ENCODE measurements at places on chromosomes 7 and 10.

GRCh38 chr7:20596653-20597052 lies 18.8 kb upstream of the ABCB5 start:
- no peak for DNase-seq

- no peak for DNase-seq
Observed at GRCh38 chr7:42024537-42024936, 212.5 kb downstream of the GLI3 start.

DNA sequence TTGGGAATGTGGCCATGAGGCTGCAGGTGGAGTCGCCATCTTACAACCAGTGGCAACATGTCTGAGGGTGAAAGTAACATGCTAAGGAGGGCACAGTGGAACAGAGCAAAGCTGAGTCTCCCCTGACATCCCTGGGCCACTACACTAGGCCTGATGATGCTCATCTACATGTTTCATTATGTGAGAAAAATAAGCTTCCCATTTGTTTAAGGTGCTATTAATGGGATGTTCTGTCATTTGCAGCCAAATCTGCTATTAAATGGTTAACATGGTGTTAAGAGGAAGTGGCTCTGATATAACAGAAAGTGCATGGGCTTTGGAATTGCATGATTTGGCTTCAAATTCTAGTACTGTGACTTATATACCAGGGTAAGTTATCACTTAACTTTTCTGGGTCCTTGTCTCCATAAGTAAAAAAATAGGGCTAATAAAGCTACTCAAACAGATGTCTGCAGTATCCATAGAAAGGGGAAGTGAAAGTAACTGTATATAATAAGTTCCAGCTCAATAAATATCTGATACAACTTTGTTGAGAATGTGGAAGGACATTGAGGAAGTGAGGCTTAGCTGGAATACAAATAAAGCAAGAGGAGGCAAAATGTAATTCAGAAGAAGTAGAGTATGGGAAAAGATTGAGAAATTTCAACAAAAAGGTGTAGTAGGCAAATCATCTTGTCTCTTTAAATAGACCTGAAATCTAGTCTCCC lies 158.9 kb downstream of the RTKN2 start:
- DNase-seq: no peak

- no peak for DNase-seq
Observed at GRCh38 chr7:48182718-48183369, 11.6 kb downstream of the ABCA13 start.

- no peak for DNase-seq
Observed at GRCh38 chr10:102581981-102582580, 62.2 kb upstream of the TRIM8 start.

DNA sequence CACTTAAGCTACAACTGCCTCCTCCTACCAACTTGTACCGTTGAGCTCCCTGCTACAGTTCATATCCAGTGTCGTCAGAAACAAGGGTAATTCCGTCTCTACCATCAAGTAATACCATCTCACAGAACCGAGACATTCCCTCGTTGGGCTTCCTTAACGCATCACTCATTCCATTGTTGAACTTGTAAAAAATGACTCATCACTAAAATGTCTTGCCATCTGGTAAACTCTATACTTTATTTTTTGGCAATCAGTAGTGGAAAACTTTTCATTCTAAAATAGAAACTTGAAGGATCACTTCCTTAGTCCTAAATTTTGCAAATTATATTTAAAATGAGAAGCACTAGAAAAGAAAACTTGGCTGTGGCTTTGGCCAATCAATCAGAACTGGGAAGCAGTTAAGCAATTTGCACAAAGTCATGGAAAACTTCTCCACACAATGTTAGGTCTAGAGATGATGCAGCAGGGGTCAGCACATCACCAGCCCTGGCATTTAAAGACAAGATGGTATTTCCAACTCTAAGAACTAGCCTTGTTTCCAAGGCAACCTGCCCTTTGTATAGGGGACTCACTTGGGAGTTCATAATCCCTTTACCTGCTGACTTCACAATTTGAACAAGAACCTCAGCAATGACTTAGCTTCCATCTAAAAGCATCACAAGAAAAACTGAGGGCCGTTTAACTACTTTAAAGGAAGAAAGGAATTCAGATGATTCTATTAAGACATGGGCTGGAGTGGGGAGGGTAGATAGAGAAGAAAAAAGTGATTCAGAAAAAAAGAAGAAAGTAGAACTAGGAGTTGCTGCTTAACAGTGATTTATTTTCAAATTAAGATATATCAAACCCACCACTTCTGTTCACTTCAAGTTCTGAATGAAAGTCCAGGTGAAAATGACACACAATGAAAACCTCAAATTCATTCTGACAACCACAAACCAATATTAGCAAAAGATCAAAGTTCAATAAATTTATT lies 288.1 kb downstream of the PARD3 start:
- no peak for DNase-seq

GRCh38 chr10:21406595-21407193 lies 118.8 kb downstream of the SKIDA1 start:
- DNase-seq: no peak

DNA sequence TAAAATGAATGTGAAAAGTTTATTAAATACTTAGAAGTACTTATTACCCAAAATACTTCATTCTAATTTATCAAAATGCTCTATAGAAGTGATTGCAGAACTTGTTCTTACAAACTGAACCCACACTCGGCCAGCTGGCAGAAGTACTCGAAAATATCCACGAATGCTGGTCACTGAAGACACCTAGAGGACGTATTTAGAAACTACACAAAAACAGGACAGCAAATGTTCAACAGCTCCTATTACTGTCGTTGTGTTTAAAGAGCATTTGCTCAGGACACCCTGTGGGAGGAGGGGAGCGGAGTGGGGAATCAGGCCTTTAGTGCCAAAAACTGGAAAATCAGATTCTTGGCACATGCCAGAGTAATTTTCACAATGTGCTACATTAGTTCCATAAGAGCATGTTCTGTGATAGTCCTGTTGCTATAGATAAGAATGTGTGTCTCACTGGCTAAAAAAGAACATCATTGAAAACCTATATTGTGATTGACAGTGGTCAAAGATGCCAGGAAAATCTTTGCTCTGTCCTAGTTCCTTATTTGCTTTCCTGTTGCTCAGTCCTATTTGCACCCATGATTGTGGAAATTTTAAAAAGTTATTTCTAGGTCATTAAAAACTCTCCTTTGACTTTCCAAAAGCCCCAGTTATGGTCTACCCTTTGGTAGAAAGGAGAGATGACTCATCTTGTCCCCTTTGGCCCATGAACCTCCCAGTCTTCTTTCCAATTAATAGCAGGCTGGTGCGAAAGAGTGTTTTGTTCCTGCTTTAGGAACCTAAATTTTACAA lies 49.0 kb upstream of the NRBF2 start:
- DNase-seq: peak; percentile 92

DNA sequence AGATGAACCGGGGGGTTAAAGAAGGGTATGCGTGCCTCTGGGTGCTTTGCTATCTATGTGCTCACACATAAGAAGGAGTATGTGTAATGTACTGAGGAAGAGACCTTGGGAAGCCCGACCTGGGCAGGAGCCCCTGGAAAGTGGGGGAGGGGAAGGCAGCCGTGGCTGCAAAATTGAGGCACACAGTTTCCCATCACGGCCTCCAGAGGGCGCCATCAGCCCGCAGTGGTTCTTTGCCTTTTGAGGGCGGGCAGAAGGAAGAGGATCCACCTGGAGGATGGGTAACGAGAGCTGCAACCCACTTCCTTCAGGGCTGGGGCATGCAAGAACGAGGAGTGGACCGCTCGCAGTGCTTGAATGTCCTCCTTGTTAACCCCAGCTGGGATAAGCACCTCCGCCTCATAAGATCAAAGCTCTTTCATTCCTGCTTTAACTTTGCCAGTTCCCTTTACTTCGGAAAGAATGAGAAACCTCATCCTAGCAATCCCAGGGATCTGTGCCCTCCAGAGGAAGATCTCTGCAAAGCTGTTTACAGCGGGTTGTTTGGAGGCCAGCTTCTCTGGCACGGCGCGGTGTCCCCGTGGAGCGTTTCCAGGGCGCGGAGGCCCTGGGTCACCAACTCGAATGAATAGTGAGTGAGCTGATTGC lies 77.9 kb downstream of the PCGF5 start:
- DNase-seq: peak; percentile 82

Data from Ammon's horn (tissue), 1 donor.